ENCODE measurements at places on chromosomes 12 and 14.
A peak's percentile ranks its signal among the peaks of the same experiment; 100 is the strongest.

GRCh38 chr12:28975564-28976340, 173.3 kb upstream of the FAR2 start:
- DNase-seq, result no peak

- DNase-seq, result no peak
Observed at GRCh38 chr12:3117144-3117581, 40.0 kb downstream of the TSPAN9 start.

DNA sequence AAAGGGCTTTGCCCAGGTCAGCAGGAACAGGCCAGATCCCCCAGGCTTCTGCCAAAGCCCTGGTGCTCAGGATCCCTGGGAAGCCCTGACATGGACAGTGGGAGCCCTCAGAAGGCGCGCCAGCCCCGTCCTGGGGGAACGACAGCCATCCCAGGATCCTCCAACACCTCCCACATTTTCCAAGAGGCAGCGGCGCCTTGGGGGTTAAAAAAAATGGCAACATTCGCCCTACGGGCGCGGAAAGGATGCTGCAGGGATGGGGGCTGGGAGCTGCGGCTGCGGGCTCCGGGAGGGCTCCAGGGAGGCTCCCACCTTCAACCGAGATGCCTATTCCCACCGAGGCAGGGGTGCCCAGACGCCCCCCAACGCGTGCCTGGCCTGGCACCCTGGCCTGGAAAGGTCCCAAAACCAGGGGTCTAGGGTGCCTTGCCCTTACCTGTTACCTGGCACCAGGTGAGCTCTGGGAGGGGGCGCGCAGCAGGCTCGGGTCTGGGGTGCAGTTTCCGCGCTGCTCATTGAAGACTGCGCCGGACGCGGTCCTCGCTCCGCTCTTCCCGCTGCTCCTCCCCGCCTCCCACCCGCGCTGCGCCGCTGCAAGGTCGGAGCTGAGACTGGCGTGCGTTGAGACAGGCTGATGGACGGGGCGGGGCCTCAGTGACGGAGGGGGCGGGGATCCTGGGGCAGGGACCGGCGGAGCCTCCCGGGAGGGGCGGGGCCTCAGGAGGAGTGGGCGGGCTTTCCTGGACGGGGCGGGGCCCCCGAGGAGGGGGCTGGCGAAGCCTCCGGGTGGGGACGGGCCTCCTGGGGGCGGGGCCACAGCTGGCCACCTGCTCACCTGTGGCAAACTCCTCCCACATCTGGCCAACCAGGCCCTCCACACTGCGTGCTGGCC, at the start of gene ABCB9:
ABCB9 (minus strand) TSS at position 613 of the 892 bp plus-strand sequence. CDS start 6,228 bp downstream, outside the sequence.
- DNase-seq, result peak; percentile 92

- no peak for DNase-seq
Observed at GRCh38 chr12:47891356-47891755, 13.4 kb downstream of the VDR start.

DNA sequence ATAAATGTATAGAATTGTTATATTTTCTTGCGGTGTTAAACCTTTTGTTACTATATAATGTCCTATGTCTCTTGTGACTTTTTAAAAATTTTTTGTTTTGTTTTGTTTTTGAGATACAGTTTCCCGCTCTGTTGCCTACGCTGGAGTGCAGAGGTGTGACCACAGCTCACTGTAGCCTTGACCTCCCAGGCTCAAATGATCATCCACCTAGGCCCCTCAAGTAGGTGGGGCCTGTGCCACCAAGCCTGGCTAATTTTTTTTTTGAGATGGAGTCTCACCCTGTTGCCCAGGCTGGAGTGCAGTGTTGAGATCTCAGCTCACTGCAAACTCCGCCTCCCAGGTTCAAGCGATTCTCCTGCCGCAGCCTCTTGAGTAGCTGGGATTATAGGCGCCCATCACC, 26.5 kb upstream of the RCOR1 start:
- no peak for DNase-seq

GRCh38 chr12:66531766-66532165, 147.1 kb downstream of the GRIP1 start:
- peak; percentile 18 for DNase-seq

GRCh38 chr14:76065519-76065918, 80.0 kb downstream of the IFT43 start:
- DNase-seq, result no peak

DNA sequence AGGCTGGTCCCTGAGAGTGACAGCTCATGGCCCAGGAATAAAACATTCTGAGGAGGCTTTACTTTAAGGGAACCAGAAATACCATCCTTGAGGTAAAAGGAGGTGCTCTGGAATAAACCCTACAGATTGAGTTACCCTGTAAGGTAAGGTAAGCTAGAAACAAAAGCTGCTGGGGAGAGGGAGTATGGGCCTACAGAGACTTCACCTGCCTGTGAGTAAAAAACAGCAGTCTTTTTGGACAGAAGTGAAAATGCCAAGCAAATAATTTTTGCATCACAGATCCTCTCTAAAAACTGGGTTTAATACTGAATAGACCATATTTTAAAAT, 41.2 kb downstream of the CORO1C start:
- DNase-seq, result no peak

DNA sequence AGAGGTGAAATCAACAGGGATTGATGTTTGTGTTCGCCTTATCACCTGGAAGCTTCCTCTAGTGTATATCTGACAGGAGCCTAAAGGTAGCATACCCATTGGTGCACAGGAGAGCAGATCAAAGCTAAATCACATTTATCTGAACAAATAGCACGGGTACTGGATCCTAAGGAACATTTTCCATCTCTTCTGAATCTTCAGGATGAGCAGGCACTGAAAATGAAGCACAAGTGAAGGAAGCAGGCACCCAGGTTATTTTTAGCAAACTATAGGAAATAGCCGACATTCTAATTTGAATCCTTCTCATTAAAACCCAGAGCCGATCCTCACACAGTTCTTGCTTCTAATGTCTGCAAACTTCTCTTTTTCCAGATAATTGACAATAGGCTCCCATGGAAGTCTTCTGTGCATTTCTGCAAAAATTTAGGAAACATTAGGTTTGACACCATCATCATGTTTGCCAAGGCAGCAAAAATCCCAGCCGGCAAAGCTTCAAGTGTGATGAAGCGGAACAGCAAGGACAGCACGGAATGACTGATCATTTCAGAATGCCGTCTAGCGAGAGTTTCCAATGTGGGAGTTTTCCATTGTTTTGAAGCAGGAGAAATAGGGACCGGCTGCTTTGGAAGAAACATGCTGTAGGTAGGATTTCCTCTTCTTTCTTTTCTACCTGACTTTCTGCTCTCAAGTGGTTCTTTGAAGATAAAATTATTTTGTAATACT, 24.3 kb upstream of the RGS6 start:
- no peak for DNase-seq

- no peak for DNase-seq
Observed at GRCh38 chr12:125255935-125256633, 190.8 kb downstream of the AACS start.

GRCh38 chr14:59829469-59830337, 40.9 kb downstream of the RTN1 start:
- DNase-seq, result no peak

Measured in NCI-H1105 (cell line).